SJCRH30 (cell line): ENCODE measurements at places on chromosomes 12 and 14. TPM values are rescaled to one million over a fixed set of nuclear protein-coding genes. Genes with fewer than 3 reads are reported as not detected.

POTEM gene
- total RNA-seq, result not detected in 2 replicates

TOMM20L gene
- total RNA-seq, result not detected in 2 replicates

PTGER2 gene
- total RNA-seq, result 0.36 and 0.43 TPM in 2 replicates

EPYC gene
- not detected in 2 replicates for total RNA-seq

DLST gene
- total RNA-seq, result 41.6 and 49.8 TPM in 2 replicates

STXBP6 gene
- total RNA-seq, result 2.4 and 2.9 TPM in 2 replicates

DERA gene
- total RNA-seq, result 46.1 and 47.0 TPM in 2 replicates

SOX5 gene
- 11.0 and 13.7 TPM in 2 replicates for total RNA-seq

TOGARAM1 gene
- total RNA-seq, result 18.6 and 21.9 TPM in 2 replicates

RHEBL1 gene
- total RNA-seq, result 8.8 and 9.0 TPM in 2 replicates

TPPP2 gene
- not detected in 2 replicates for total RNA-seq

LRRC10 gene
- total RNA-seq, result not detected in 2 replicates

- no peak for DNase-seq
Observed at GRCh38 chr14:29102266-29102665, 335.7 kb downstream of the FOXG1 start.

- no peak for DNase-seq
Observed at GRCh38 chr14:71070169-71070568, 162.9 kb downstream of the PCNX1 start.

GRCh38 chr12:32080435-32080834, 26.2 kb upstream of the BICD1 start:
- DNase-seq, result no peak

- peak; percentile 12 for DNase-seq
Observed at GRCh38 chr14:103820908-103821307, 26.5 kb downstream of the PPP1R13B start.

GRCh38 chr12:109469517-109469916, 7.6 kb downstream of the KCTD10 start:
- DNase-seq, result no peak

DNA sequence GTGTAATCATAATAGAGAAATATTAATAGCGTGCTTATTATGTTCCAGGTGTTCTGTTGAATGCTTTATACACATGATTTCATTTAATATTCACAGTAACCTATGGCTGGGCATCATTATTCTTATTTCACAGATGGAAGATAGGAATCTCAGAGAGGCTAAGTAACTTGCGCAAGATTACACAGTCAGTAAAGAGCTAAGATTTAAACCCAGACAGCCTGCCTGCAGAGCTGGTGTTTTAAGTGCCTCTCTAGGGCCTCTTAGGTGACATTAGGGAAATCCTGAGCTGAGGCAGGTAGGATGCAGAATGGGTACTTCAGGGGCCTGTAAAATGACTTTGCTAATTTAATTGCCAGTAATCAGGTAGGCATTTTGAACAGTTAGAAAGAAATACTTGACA, 18.5 kb upstream of the BHLHE41 start:
- DNase-seq, result no peak

- no peak for DNase-seq
Observed at GRCh38 chr12:41661141-41661765, 473.1 kb downstream of the PDZRN4 start.

DNA sequence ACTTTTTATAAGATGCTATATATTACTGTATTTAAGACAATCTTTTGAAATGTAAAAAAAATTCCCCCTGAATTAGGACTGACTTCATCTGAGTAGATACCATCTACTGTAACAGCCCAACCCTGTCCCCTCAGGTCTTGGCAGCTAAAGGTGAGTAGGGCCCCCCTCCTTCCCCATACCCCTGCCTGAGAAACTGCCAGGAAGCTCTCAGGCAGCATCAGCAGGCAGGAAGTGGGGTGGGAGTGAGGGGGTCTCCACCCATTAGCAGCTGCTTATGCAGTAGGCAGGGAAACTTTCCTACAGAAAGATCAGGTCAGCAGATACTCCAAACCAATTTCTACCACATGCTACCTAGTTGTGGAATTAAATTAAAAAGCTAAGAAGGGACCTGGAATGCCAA, 62.5 kb downstream of the PAX9 start:
- DNase-seq, result no peak

- no peak for DNase-seq
Observed at GRCh38 chr12:2739832-2740641, 54.7 kb upstream of the FKBP4 start.

DNA sequence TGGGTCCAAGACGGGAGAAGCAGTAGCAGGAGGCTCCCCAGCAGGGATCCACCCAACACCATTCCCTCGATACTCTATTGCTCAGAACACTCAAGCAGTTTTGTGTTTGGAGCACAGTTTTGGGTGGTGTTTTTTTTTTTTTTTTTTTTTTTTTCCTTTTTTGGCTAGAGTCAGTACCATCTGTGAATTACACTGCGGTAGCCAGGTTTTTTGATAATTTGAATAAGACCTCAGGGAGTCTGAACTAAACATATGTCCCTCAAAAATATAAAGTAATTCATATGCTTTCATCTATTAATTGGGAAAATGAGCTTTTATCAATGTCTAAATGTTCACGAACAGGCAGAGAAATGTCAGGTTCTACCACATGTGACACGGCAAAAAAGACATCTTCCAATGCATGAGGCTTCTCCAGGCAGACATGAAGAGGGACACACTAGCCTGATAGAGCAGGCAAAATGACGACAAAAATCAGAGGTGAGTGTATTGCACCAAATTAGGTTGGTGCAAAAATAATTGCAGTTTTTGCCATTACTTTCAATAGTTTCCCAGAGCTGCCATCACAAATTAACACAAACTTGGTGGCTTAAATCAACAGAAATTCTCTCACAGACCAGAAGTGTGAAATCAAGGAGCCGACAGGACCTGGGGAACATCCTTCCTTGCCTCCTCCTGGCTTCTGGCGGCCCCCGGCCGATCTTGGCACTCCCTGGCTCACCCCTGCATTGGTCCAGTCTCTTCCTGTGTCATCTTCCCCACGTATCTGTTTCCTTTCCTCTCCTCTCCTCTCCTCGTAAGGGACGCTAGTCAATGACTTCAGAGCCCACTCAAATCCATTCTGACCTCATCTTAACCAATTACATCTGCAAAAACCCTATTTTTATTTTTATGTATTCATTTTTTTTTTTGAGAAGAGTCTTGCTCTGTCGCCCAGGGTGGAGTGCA, 33.9 kb downstream of the FOXN3 start:
- DNase-seq, result no peak

DNA sequence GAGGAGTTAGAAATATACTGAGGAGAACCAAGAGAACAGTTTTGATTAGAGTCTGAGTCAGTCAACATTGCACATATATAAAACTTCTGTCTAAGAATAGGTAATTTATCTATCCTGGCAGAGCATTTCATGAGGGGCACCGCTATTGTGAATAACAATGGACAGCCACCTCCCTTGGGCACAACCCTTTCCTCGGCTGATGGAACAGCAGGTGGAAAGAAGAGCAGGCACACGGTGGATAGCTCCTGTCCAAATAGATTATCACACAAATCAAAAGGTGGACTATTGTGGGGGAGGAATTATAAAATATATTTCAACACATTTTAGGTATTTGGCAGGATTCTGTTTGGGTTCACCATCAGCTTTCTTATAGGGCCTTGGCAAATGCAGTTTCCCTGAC, 84.0 kb upstream of the PTPRB start:
- DNase-seq, result no peak

DNA sequence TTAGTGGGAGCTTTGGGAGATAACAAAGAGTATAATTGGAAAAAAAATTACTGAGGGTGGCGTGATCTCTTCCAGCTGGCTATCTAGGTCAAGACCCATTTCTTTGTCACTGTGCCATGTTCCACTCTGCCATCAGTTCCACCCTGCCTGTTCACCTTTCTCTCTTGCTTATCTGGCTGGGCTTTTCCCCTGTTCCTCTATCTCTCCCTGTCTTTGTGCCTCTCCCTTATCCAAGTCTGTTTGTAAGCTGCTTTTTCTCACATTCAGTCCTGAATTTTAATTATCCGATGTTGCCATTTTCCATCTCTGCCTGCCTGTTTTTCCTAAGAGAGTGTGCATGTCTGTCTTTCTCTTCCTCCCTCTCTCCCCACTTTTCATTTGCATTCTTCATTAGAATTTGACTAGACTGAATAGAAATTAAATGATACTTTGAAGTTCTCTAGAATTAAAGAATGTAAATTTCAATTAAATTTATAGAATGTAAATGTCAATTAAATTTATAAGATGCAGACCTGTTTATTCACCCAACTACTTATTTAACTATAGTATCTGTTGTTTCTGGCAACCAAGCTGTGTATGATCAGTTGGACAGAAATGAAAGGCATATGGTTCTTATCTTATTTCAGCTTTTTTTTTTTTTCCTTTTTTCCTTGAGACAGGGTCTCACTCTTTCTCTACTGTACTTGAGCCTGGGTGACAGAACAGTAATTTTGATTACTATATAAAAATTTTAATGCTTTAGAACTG, 40.9 kb upstream of the A2ML1 start:
- DNase-seq, result no peak

GRCh38 chr14:77302926-77303325, 17.8 kb downstream of the POMT2 start:
- no peak for DNase-seq

DNA sequence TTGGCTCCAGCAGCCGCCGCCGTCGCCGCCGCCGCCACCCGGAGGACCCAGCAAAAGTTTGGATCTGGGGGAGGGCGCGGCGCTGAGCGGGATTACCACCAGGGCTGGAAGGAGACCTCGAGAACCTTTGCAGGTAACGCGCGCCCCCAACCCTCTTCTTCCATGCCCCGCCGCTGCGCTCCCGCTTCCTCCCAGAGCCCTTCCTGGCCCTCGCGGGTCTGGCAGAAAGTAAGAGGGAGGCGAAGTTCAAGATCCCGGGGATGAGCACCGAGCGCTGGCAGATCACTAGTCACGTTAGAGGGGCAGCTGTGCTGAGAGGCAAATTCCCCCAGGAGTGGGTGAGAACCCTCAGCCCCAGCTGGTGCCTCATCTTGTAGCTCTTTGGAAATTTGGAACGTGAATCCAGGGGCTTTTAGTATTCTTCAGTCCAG, 3.9 kb downstream of the FLRT2 start:
- peak; percentile 73 for DNase-seq

- DNase-seq, result no peak
Observed at GRCh38 chr12:39412210-39412609, 30.7 kb downstream of the KIF21A start.

DNA sequence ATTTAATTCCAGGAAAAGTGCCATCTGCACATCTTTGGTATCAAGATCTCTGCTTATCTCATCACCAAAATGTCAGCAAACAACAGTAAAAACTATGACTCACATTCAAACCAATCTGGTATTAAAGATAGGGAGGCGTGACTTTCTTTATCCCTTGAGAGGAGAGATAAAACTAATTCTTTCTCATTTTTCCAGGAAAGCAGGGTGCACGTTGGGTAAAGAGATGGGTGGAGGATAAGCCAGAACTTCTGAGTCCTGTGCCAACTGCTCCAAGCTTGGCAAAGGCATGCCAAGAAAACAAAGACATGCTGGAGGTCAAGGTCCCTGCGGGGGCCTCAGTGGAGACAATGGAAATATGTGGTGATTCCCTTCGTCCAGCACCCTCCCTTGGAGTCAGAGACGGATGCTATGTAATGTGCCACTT, 225.8 kb upstream of the PLXNC1 start:
- no peak for DNase-seq

- DNase-seq, result no peak
Observed at GRCh38 chr12:104769144-104769561, 188.9 kb downstream of the SLC41A2 start.

DNA sequence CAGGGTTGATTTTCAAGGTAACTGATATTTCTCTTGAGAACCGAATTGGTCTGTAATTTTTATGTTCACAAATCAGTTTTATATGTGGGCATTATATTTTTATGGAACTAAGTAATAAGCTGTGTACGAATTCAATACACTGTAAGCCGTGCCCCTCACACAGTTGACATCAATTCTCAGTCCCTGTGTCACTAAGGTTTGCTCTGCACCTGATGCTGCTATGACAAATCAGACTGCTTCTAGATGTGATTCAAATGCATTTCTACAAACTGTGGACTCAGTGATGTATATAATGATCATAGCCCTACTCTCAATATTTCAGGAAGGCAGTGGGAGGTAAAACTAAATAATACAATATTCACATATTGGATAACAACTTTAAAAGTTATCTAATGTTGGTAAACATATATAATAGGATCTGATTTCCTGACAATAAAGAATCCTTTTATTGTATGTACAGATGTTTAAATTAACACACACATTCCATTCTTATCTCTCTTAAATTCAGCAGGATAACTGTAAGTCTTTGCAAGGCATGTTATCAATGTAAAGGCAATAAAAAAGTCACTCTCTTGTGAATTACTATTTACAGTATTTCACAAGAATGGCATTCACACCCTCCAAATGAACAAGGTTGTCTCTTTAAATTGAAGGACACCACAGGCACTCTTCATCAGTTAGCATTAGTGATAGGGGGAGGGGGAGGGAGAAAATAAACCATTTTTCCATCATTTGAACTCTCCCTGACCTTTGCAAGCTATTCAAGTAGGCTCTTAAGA, 87.2 kb upstream of the SOX5 start:
- DNase-seq, result no peak

DNA sequence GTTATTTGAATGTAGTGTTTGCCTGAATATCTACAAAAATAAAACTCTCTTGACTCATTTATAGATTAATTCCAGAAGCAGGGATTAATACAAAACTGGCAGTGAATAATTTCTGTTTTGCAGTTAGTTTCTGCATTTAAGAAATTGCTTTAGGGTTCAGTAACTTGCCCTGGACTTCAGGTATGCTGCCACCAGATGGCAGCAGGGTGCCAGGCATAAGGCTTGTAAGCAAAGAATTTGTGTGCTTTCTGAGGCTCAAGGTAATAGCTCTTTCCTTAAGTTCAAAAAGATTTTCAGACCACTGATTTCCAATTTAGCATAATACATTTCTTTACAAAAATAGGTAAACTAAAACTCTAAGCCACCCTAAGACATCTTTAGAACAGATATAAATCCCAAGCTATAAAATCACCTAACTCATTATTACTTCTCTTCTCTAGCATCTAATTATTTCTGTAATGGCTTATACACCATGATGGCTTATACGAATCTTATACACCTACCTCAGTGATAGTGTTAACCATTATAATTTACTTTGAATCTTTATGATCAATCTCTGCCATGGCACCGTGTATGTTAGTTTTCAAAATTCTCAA, 398.3 kb downstream of the APAF1 start:
- DNase-seq, result peak; percentile 70

- DNase-seq, result peak; percentile 93
Observed at GRCh38 chr12:122072031-122072970, 6.3 kb upstream of the MLXIP start.

DNA sequence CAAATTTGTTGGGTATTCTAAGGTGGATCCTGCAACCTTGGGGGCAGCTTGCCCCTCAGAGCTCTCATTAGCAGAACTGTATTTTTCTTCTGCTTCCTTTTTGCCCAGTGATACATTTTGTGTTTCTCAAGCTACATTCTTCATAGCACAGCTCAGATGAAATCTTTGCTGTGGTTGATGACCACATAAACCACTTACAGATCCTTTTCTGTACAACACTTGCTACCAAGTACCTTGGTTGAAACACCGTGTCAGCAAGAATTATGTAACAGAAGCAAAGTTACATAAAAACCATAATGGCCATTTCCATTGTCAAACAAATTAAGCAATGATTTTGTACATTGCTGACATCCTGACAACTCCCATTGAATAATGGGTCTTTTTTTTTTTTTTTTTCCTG, 9.7 kb upstream of the PLBD1 start:
- DNase-seq, result no peak
